Tibial artery (tissue), 4 donors: ENCODE measurements at places on chromosomes 12 and 14.

DNA sequence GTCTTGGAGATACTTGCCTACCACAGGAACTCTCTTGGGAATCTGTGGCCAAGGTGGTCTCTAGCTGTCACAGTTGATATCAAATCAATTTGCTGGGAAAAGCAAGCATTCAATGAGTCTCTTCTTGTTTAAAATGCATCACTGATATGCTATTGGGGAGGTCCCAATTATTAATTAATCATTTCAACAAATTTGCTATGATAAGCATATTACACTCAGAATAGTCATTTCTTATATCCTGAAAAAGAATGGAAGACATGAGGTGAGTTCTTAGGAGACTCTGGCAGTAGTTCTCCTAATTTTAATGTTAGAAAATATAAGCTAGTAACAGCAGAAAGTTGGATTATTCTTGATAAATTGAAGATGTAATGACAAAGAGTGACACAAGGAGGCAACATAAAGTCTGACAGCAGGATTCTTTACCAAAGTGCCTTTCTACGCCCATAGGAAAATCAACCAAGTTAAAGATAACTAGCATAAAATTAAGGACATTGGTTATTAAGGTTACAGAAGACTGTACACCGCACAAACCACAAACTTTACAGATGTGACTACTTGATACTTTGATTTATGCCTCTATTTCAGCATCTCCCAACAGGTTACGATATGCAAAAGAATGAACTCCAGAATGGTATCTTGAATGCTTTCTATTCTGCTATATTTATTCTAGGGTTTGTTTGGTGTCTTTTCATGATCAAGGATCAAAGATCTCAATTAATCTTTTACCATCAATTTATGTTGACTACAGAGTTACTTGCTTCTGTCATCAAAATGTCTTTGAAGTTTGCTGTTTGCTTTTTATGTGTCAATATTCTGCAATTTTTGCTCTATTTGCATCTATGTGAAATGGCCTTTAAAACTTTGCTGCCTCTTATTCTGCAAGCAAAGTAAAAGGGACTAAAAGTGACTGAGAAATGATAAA lies 349.6 kb upstream of the CLEC14A start:
- no peak overlapping the region for H3K27ac ChIP-seq
- H3K36me3 ChIP-seq, result no peaks in the 10 kb centered on the region
- H3K4me3 ChIP-seq, result no peak overlapping the region

- H3K4me1 ChIP-seq, result no peaks in the 10 kb centered on the region
- no peak overlapping the region for H3K27ac ChIP-seq
- no peaks in the 10 kb centered on the region for H3K27me3 ChIP-seq
- DNase-seq, result no peak
- H3K4me3 ChIP-seq, result no peak overlapping the region
Observed at GRCh38 chr14:74324931-74325361, 22.2 kb upstream of the ABCD4 start.

DNA sequence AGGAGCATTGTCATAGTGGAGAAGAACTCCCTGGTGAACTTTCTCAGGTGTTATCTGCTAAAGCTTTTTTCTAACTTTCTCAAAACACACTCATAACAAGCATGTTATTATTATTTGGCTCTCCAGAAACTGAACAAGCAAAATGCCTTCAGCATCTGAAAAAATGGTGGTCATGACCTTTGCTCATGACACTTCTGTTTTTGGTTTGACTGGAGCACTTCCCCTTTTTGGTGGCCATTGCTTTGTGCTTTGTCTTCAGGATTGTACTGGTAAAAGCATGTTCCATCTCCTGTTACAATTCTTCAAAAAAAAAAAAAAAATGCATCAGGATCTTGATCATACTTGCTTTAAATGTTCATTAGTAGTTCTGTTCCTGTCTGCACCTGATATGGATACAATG lies 1241.6 kb upstream of the USP15 start:
- H3K27ac ChIP-seq, result no peak overlapping the region
- H3K4me1 ChIP-seq, result no peaks in the 10 kb centered on the region
- no peak overlapping the region for H3K4me3 ChIP-seq
- no peak for DNase-seq

- DNase-seq, result no peak
- no peaks in the 10 kb centered on the region for H3K27me3 ChIP-seq
- H3K4me3 ChIP-seq, result no peak overlapping the region
Observed at GRCh38 chr14:30177781-30178180, 250.1 kb upstream of the PRKD1 start.

GRCh38 chr12:65319688-65320200 lies 41.3 kb downstream of the MSRB3 start:
- H3K27me3 ChIP-seq, result no peaks in the 10 kb centered on the region
- no peaks in the 10 kb centered on the region for H3K36me3 ChIP-seq
- no peak for DNase-seq

DNA sequence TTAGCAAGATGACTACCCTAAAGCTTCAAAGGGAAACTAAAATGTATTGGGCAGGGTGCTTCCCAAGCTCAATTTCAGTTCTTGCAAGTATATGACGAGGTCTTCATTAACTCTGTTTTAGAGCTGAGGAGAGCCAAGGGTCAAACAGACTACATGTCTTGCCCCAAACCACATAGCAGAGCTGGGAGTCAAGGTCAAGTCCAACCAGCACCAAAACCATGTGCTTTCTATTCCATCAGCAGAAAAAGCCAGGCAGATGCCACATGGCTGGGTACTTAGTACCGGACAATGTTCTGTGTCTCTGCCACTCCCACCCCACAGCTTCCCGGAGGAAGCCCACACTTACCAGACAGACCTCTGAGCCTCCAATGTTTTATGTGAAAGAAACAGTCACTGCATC lies 17.6 kb downstream of the NID2 start:
- peaks cover 35% of the 10 kb centered on the region for H3K4me1 ChIP-seq
- H3K27me3 ChIP-seq, result no peaks in the 10 kb centered on the region
- H3K27ac ChIP-seq, result peak overlapping the region; percentile 30
- no peaks in the 10 kb centered on the region for H3K36me3 ChIP-seq
- no peak for DNase-seq

DNA sequence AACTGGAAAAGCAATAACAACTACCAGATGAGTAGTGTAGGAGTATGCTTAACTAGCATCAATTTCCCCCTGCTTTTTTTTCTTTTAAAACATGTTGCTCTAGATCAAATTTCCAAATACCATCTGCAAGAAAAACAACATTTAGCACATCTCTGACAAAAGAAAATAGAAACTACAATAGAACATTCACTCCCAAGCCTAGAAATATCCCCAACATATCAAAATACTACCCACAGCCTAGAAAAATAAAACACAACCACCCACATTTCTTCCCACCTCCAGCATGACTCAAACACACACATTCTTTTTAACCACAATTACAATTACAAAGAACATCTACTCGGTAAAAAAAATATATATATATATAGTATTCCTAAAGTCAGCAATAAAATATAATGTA lies 120.0 kb downstream of the PPFIA2 start:
- H3K36me3 ChIP-seq, result no peaks in the 10 kb centered on the region
- no peak for DNase-seq
- H3K27me3 ChIP-seq, result no peaks in the 10 kb centered on the region
- no peak overlapping the region for H3K27ac ChIP-seq
- no peaks in the 10 kb centered on the region for H3K4me1 ChIP-seq

DNA sequence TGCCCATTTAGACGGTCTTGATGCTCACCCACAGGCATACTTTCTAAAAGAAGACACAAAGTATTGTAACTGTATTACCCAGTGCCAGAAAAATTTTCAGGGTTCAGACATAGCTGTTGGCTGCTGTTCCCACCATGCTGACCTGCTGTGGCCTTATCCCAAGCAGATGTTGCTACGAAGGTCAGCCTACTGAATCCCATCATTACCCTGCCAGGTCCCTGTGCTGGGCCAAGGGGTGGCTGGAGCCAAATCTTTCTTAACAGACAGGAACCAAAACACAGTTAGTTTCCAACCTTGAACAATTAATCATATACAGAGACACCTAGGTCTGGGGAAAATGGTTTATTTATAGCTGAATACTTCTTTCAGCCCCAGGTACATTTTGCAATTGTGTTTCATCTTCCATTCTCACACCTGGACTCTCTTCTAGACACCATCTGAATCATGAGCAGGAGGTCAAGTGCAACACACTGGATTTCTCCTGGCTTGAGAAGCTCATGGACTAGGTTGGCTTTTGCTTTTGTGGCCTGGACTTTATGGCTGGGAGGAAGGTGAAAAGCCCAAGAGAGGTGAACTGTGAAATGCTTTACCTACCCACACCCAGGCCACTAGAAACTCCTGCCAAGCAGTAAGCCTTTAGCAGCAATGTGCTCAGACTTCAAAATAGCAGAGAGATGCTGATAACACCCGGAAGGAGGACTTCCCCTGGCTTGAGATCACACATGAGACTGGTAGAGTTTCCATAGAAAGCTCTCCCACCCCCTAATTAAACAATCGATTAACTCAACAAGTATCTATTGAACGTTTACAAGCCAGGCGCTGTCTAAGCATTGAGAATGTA lies 150.1 kb downstream of the SUDS3 start:
- H3K27me3 ChIP-seq, result no peaks in the 10 kb centered on the region
- H3K27ac ChIP-seq, result no peak overlapping the region
- H3K4me1 ChIP-seq, result no peaks in the 10 kb centered on the region
- no peak for DNase-seq
- no peaks in the 10 kb centered on the region for H3K36me3 ChIP-seq
- no peak overlapping the region for H3K4me3 ChIP-seq

GRCh38 chr12:78439666-78440065 lies 424.9 kb upstream of the SYT1 start:
- no peaks in the 10 kb centered on the region for H3K36me3 ChIP-seq
- H3K4me3 ChIP-seq, result no peak overlapping the region
- no peaks in the 10 kb centered on the region for H3K4me1 ChIP-seq
- no peaks in the 10 kb centered on the region for H3K27me3 ChIP-seq
- DNase-seq, result no peak
- no peak overlapping the region for H3K27ac ChIP-seq

DNA sequence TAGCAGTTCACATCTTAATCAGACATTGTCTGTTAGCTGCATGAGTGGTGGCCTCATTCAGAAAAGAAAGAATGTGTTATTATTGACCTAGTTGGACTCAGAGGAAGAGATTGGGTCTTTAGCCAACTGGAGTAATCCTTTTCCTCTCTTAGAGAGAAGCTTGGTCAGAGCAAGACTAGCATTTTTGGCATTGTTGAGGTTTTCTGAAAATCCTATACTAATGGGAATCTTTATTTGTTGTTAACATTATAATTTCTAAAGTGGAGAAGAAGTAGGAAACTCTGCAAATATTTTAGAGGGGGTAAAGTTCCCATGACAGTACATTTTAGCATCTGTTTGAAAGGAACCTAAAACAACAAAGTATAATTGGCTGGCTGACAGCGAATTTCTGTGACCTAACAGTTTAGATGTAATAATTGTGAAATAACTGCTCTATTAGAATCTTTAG lies 9.7 kb downstream of the TOX4 start:
- H3K27ac ChIP-seq, result no peak overlapping the region
- H3K4me1 ChIP-seq, result no peaks in the 10 kb centered on the region
- H3K36me3 ChIP-seq, result peaks cover 47% of the 10 kb centered on the region
- no peaks in the 10 kb centered on the region for H3K27me3 ChIP-seq

- DNase-seq, result no peak
- H3K4me1 ChIP-seq, result no peaks in the 10 kb centered on the region
- H3K27ac ChIP-seq, result no peak overlapping the region
- peaks cover 65% of the 10 kb centered on the region for H3K36me3 ChIP-seq
- H3K4me3 ChIP-seq, result no peak overlapping the region
- H3K27me3 ChIP-seq, result no peaks in the 10 kb centered on the region
Observed at GRCh38 chr12:131783915-131784541, 44.2 kb upstream of the MMP17 start.

DNA sequence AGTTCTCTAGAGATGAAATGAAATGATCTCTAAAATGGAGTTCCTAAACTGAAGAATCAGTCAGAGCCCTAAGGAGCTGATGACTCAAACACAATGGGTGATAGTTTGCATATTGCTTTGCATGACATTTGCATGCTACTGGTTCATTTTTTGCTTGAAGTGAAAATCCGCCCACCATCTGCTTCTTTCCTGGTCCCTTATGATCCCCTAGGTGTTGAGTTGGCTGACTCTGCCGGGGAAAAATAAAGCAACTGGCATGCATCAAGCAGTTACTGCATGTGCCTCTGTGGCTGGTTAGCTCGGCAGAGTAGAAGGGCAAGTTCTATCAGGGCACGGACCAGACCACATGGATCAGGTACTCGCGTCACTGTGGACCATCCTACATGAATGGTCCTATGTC lies 151.1 kb downstream of the PPM1H start:
- no peak for DNase-seq
- no peaks in the 10 kb centered on the region for H3K36me3 ChIP-seq
- no peak overlapping the region for H3K4me3 ChIP-seq
- H3K27ac ChIP-seq, result no peak overlapping the region
- H3K4me1 ChIP-seq, result peaks cover 3% of the 10 kb centered on the region

DNA sequence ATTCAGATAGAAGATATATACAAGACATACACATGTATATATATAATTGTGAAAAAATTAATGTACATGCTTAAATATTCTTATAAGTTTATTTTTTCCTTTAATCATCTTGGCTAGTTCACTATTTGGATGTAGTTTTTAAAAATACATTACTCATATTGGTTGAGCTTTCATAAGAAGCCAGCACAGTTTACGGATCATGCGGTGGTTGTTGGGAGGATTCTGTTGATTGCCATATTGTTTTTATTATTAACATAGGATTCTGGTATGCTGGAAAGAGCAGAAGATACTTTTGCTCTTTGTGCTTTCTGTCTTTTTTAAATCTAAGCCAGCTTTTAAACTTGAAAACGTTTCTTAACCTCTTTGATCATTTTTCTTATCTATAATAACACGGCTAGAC lies 163.4 kb downstream of the OTOGL start:
- no peak for DNase-seq
- H3K27ac ChIP-seq, result no peak overlapping the region
- no peaks in the 10 kb centered on the region for H3K27me3 ChIP-seq
- no peaks in the 10 kb centered on the region for H3K4me1 ChIP-seq

- no peaks in the 10 kb centered on the region for H3K36me3 ChIP-seq
- H3K27me3 ChIP-seq, result no peaks in the 10 kb centered on the region
- no peak overlapping the region for H3K4me3 ChIP-seq
- DNase-seq, result no peak
- no peaks in the 10 kb centered on the region for H3K4me1 ChIP-seq
- no peak overlapping the region for H3K27ac ChIP-seq
Observed at GRCh38 chr12:91574391-91574790, 391.8 kb upstream of the DCN start.

GRCh38 chr14:91005716-91006115 lies 54.7 kb downstream of the RPS6KA5 start:
- no peak overlapping the region for H3K27ac ChIP-seq
- H3K36me3 ChIP-seq, result no peaks in the 10 kb centered on the region
- H3K27me3 ChIP-seq, result no peaks in the 10 kb centered on the region
- no peaks in the 10 kb centered on the region for H3K4me1 ChIP-seq
- H3K4me3 ChIP-seq, result no peak overlapping the region

DNA sequence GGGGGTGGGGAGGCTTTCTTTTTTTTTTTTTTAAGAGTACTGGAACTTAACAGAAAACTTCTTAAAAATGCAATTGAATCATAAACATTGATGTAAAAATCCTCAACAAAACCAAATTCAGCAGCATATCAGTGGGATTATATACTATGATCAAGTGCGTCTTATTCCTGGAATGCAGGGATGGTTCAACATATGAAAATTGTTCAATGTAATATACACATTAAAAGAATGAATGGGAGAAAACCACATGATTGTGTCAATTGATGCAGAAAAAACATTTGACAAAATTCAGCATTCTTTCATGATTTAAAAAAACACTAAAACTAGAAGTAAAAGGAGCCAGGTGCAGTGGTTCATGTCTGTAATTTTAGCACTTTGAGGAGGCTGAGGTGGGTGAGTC lies 41.2 kb upstream of the CCT2 start:
- H3K27me3 ChIP-seq, result no peaks in the 10 kb centered on the region
- H3K36me3 ChIP-seq, result no peaks in the 10 kb centered on the region
- H3K27ac ChIP-seq, result no peak overlapping the region
- no peaks in the 10 kb centered on the region for H3K4me1 ChIP-seq
- DNase-seq, result no peak
